ENCODE measurements at places on chromosomes 4 and X.

DNA sequence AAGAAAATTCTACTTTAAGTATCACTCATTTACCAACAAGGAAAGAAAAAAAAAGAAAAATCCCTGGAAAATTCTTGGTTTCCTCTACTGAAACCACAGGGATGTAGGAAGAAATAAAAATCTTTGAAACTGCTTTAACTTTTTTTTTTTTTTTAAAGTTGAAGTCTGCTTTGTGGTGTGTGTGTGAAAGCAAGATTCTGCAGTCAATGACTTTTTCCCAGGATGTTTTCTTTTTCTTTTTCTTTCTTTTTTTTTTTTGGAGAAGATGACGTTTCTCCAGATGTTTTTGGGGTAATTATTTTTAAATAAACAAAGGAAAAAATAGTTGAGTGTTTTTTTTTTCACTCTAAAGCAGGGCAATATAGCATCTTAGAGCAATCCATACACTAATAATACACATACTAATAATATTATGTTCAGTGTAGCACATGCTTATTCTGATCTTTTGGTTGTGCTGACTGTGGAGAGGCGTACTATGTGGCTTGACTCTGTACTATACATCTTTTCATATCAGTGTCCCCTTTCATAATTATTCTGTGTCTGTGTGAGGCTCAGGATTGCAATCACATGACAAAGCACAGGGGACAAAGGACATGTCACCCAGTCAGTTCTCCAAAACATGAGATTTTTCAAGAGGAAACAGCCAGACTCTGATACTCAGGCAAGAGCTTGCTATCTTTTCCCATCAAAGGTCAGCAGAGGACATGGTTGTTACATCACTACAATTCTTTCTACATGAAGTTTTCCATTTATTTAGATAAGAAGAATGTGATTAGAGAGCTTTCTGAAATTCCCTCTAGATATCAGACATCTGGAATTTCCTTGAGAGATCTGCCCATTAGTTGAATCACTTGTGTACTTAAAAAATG, 111.0 kb downstream of the PDE5A start:
- no peak for DNase-seq

- DNase-seq, result no peak
Observed at GRCh38 chr4:130600706-130601105, 1504.8 kb downstream of the C4orf33 start.

DNA sequence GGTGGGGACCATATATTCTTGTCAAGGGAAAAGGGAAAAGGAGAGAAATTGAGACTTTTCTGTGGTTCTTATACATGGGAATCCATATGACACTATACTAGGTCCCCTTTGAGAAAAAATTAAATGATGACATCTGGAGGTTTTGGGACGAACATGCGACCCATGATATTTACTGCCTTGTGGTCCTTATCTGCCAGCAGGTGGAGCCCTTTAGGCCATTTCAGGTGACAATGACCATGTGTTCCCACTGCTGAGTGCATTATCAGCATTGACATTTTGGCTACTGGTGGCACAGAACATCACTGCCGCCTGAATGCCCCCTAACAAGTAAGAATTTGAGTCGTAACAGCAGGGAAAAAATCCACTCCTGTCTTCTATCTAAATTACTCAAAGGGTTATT, 843.4 kb downstream of the FSTL5 start:
- DNase-seq, result no peak

DNA sequence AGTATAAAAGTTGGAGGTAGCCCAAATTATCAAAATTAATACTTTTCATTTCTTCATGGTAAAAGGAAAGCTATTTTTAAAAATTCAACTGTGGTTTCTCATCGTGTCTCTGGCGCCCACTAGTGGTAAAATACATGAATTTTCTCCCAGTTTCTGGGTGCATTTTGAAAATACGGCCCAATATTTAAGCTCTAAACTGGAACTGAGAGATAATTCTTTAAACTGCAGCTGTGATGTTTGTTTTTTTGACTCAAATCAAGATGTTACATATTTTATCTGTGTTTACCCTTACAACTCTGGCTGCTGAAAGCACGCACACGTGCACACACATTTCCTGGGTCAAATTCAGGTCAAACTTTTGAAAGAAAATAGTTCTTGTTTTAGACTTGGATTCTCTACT, 123.9 kb upstream of the ACSL4 start:
- no peak for DNase-seq

GRCh38 chrX:53287493-53288138, 6.2 kb upstream of the IQSEC2 start:
- no peak for DNase-seq

Data from GM12892 (cell line).